NCI-H748 treated with DMSO at 0.1 percent for 48 hours (cell line): ENCODE measurements at places on chromosomes 1 and 21.

DNA sequence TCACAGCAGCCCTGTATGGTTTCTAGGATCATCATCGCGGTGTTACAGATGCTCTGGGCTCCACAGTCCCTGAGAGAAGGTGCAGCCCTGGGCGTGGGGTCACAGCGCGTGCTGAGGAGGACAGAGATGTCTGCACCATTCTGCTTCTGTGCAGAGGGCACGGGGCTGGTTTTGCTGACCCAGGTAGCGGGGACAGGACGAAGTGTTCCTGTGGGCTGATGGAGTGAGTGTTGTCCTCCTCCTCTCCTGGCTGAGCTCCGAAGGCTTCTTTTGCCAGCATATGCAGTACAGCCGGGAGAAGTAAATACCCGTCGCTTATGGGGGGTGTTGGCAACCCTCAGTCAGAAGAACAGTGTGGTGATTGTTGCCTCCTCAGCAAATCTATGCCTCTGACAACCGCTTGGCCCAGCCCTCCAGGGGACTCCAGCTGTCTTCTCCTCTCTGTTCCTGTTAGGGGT, 101.5 kb downstream of the DDX20 start:
- no peak for DNase-seq

- DNase-seq: no peak
Observed at GRCh38 chr1:33930346-33931110, 66.6 kb downstream of the HMGB4 start.

- DNase-seq: peak; percentile 67
Observed at GRCh38 chr1:21491488-21492355, 17.5 kb upstream of the ALPL start.

- DNase-seq: no peak
Observed at GRCh38 chr1:116847688-116848531, 61.8 kb upstream of the PTGFRN start.

GRCh38 chr1:222967466-222968240, 152.8 kb downstream of the DISP1 start:
- no peak for DNase-seq

- DNase-seq: no peak
Observed at GRCh38 chr1:8992936-8993687, 33.1 kb downstream of the SLC2A7 start.

DNA sequence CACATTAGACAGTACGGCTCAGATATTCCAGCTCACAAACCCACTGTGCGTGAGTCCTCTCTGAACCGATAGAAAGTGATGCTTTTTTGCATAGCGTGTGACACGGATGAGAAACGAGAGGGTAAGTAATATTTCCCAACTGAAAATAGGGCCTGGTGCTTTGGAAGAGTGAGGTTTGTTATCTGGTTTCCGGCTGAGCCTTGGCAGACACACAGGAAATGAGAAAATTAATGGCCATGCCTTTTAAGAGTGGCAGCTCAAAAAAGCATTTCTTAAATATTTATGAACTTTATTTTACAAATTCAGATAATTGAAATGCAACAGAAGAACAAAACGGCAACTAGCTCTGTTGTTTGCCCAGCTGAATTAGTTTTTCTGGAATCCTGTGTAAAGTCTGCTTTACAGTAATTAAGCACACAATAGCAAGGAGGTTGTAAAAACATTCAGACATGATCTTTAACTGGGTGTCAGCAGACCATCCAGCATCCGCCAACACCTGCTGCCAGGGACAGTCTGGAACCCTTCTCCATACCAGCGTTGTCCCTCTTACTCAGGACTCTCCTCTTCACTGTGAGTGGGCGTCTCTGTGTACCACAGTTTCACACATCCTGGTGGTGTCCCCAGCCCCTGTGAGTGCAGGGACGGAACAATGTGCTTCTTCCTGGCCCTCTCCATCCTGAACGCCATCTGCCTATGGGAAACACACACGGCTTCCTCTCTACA, 155.4 kb downstream of the PGBD5 start:
- peak; percentile 80 for DNase-seq

GRCh38 chr1:168081373-168082007, 55.2 kb downstream of the GPR161 start:
- no peak for DNase-seq

GRCh38 chr1:154913273-154913672, 23.2 kb downstream of the PMVK start:
- no peak for DNase-seq

DNA sequence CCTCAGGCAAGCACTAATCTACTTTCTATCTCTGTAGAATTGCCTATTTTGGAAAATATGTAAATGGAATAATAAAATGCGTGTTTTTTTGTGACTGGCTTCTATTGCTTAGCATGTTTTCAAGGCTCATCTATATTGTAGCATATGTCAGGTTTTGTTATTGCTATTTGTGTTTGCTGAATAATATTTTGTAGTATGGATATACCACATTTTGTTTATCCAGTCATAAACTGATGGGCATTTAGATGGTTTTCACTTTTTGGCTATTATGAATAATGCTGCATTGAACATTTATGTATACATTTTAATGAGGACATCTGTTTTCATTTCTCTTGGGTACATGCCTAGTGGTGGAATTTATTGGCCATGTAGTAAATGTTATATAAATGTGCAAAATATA, 183.3 kb upstream of the ZP4 start:
- no peak for DNase-seq

- DNase-seq: peak; percentile 60
Observed at GRCh38 chr1:51990478-51990965, at the start of gene RAB3B. Gene RAB3B, minus strand, starts transcription at chr1:51990700. Its CDS starts 13,583 bp downstream, at chr1:51977117.

DNA sequence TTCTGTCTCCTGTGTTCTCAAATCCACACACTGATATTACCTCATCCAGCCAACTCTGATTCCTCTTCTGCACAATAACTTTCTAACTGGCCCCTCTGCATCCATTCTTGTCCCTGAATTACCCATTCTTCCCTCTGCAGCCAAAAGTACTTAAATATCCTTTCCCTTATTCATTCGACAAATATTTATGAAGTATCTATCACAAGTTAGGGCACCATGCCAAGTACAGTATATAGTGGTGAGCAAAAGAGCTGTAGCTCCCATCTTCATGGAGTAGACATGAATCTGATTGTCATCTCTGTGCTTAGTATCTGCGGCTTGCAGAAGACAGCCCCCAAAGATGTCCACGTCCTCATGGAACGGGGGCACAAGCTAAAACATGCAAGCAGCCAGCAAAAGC, 316.8 kb downstream of the SETD4 start:
- DNase-seq: no peak

- DNase-seq: peak; percentile 31
Observed at GRCh38 chr1:174799136-174799479, 200.6 kb upstream of the CACYBP start.

GRCh38 chr1:38026592-38027200, 14.2 kb downstream of the UTP11 start:
- DNase-seq: no peak

- no peak for DNase-seq
Observed at GRCh38 chr21:23951251-23951650, 1656.0 kb downstream of the MRPL39 start.

- DNase-seq: no peak
Observed at GRCh38 chr1:18045203-18045602, 62.4 kb upstream of the IGSF21 start.

DNA sequence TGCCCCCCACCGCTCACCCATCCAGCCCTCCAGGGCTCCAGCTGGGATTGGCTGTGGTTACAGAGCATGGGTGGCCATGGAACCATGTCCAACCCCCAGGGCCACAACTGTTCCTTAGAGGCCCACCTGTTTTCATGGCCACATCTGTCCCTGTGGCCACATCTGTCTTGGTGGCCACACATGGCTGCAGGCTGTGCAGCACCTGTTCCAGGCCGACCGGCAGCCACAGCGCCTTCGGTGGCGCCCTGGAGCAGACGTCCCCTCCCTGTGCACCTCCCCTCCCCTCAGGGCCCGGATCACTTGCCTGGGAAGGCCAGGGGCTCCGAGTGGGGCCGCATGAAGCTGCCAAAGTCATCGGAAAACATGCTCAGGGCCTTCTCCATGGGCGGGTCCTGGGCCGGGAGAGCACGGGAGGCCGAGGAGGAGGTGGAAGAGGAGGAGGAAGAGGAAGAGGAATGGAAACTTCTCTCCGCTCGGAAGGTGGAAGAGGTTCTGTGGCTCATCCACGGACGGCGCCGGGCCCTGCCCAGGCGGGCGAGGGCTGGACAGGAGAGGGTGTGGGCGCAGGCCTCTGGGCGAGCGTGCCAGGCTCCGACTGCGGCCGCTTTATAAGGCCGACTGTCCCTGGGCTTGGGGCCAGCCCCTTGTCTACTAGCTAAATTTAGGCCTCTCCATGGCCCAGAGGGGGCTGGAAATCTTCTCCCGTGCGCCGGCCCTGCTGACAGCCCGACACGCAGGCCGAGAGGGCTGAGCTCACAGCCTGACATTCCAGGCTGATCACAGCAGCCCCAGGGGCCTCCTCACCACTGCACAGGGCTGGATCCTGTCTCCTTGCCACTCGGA, at the start of gene HSPB7:
Gene HSPB7, minus strand, starts transcription at position 583 of the 843 bp plus-strand sequence. Its CDS starts 80 bp downstream, at position 503.
- no peak for DNase-seq

GRCh38 chr1:28370239-28371009, 884 bp downstream of the PHACTR4 start:
- DNase-seq: no peak

- DNase-seq: no peak
Observed at GRCh38 chr1:235296729-235297128, 31.2 kb downstream of the ARID4B start.

DNA sequence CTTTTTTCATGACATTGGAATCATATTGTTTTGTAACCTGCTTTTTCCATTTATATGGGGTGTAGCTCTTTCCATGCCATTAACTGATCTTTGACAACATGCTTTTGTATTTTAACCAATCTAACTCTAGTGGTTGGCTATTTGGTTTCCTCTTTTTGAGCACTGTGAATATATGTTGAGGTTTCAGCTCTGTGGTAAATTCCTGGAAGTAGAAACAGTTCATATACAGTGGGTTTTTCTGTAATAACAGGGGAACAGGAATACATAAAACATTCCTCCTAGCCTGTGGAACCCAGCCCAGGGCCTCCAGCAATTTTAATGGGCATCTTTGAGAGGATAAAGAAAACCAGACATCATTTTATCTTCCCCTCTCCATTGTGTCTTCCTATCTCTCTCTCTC, 17.4 kb downstream of the AZIN2 start:
- DNase-seq: no peak

GRCh38 chr1:66313429-66313828, 220.5 kb upstream of the SGIP1 start:
- no peak for DNase-seq

DNA sequence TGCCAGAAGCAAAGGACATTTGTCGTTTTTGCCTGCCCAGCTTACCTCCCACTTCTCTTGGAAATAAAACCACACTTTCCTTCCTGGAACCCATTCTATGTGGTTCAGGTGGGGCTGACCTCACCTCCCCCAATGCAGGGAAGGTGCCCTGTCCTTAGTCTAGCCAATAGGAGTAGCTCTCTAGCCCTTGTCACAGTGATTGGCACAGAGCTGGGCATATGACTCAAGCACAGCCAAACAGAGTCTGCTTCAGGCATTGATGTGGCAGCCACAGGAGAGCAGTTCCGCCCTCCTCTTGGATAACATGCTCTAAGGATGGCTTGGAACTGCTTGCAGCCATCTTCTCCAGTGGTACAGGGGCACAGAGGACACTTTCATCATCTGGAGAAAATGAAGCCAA, 134.0 kb downstream of the LRIG2 start:
- DNase-seq: no peak

- DNase-seq: no peak
Observed at GRCh38 chr1:110280126-110280525, 59.1 kb upstream of the RBM15 start.

- DNase-seq: no peak
Observed at GRCh38 chr1:162502077-162502476, 4.5 kb downstream of the UHMK1 start.
